ENCODE measurements at places on chromosomes 12 and 14.

GRCh38 chr14:68611599-68611998, 181.3 kb downstream of the ZFP36L1 start:
- no peak for DNase-seq

- DNase-seq: no peak
These were observed 170.0 kb downstream of the ZFP36L1 start for GRCh38 chr14:68622856-68623255.

DNA sequence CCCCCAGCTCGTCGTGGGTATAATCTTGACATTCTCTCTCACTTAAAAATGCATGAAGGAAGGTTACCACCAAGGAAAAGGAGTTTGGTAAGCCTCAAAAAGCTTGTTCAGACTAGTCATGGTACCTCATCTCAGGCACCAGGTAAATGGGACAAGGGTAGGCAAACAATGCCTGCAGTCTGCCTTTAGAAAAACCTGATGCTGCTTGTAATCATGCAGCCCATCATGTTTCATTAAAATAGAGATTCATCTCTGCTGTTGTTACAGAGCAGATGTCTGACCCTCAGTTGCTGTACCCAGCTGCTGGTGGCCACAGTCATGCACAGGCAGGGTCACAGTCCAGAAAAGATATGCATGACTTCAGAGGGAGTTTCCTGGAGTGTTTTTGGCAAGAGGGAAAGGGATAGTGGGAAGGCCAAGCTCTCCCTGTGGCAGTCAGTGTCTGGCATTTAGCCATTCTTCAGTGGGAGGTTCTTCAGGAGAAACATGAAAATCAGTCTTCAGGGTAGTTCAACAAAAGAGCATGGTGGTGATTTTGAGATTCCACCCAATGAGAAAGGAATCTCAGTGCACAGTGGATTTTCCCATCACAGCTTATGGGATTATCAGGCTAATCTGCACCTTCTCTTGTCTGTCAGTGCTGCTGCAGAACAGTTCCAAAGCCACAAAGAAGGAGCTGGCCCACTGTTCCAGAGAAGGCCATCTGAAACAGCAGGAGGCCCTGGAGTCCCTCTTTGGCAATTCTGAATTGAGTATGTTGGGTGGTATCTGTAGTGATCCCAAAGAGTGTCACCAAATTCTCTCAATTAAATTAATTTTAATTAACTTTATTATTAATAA, 202.7 kb upstream of the FRMD6 start:
- DNase-seq: no peak

DNA sequence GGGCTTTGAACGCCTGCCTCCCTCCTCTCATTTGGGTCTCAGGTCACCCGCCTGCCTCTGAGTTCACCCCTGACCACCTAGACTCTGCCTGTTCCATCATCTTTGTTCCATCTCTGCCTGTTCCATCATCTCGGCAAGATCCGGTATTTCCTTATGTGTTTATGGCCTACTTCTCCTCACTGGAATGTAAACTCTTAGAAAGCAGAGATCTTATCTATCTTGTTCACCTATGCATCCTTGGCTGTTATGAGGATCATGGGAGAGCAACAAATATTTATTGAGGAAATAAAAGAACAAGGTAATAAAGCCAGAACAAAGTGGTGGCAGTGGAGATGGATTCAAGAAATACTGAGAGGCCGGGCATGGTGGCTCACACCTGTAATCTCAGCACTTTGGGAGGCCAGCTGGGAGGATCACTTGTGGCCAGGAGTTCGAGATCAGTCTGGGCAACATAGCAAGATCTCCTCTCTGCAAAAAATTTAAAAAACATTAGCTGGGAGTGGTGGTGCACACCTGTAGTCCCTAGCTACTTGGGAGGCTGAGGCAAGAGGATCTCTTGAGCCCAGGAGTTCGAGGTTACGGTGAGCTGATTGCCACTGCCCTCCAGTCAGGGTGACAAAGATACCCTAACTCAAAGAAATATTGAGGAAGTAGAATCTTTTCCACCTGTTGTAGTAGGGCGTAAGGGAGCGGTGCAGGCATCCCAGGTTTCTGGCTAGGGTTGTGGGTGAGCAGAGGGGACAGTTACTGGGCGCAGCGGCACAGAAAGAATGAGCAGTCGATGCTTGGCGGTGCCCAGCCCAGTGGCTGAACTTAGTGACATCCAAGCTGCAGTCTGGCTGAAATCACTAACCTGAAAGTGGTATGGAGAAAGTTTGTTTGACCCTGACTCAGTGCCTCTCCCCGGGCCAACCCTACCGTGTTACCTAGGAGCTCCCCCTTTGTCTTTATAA, 1.7 kb upstream of the KLC1 start:
- no peak for DNase-seq

DNA sequence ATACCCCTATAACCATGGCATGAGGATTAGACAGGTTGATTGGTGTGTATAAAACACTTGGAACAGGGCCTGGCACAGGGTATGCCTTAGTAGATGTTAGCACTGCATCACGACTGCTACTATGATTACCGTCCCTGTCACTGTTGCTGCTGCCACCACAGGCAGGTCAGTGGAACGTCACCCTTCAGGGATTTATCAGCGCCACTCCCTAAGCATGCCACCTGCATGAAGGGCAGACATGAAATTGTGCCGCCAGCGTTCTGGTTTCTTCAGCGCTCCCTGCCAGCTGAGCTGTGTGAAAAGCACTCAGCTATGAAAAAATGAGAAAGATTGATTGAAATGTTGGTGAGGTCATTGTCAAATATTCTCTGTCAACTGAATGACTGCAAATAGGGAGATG, 477.0 kb downstream of the DPF3 start:
- no peak for DNase-seq

- no peak for DNase-seq
These were observed 13.6 kb downstream of the CMKLR1 start for GRCh38 chr12:108325549-108325948.

DNA sequence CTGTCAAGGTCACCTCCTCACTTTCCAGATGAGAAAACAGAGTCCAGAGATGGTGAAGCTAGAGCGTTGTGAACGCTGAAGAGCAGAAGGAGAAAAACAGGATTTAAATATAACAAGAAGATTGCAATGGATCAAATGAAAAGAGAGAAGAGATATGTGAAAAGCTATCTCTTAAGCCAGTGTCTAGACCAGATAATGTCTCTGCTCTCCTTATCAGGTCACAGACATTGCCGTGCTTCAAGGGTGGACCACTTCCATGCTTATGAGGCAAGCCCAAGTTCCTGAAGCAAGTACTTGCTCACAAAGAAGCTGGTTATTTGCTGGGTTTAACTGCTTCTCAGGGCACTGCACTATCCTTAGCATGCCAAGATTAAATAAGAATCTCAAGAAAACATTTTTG, 31.6 kb upstream of the FRS2 start:
- no peak for DNase-seq

DNA sequence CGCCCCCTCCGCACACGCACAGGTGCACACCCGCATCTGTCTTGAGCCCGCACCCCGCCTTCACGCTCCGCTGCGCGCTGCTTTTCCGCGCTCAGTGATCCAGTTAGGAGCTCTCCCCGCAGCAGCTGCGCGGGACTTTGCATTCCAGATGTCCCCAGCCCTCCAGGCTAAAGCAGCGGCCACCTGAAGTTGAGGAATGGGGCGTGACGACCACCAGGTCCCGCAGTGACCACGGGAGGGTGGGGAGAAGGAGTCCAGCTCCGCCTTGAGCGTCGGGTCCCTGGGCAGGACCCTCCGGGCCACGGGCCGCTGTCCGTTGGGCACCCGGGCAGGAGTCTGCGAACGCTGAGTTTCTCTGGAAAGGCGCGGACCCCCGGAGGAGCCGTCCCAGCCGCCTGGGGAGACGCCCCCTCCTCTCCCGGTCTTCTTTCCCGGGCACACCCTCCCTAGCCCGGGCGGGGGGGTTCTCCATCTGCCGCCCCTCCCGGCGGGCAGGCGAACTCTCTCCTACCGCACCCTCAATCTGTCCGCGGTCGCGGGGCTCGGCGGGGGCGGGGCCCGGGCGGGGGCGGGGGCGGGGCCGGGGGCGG, 334 bp upstream of the TMEM132C start:
- no peak for DNase-seq

- no peak for DNase-seq
These were observed 4.8 kb downstream of the RNF34 start for GRCh38 chr12:121404734-121405133.

DNA sequence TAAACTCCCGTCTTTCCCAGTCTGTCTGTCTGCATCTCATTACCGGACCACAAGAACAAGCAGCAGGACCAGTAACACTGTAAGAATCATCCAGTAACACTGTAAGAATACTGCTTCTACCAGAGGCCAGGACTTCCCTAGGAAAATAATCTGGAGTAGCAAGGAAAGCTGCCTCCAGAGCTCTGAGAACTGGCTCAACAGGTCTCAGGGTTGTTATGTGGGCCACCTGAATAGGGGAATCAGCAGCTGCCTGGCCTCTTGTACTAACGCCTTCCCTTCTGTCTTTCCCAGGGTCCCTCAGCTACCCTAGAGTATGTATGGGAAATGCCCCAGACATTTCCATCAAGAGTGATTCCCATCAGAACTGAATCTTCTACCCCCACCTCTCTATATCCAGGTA, 954 bp upstream of the SLC39A2 start:
- DNase-seq: no peak

DNA sequence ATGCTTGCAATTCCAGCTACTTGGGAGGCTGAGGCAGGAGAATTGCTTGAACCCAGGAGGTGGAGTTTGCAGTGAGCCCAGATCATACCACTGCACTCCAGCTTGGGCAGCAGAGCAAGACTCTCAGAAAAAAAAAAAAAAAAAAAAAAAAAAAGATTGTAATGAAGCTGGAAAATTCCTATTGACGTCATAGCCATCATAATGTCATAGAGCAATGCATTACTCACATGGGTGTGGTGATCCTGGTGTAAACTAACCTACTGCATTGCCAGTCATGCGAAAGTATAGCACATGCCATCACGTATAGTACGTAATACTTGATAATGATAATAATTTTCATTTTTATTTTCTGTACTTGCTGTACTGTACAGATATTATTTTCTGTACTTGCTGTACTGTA, 42.7 kb upstream of the NID2 start:
- no peak for DNase-seq

DNA sequence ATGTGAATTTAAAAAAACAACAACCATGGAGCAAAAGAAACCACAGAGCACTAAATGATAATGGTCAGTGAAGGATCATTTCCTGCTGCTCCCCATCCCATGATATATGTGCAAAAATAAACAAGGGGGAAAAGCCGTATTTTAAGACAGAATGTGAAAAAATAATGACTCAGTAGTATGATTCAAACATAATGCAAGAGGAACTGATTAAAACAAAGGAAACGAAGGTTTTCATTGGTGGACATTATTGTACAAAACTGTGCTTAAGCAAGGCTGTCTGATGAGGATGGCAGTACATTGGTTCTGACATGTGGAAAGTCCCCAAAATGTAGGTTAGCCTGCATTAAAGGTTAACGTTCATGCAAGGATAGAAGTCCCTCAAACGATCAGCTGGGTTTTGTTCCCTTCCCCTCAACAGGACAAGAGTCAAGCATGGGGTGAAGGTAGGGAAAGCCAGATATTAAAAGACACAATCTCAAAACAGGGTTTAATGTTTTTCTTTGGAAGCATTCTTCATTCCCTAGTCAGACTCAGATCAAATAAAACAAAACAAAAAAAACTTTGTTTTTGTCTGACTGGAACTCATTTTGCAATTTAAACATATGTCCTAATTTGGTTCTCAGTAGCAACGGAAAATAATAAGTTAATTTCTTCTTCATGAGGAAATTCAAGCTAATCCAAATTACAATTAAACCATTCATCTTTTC, 26.3 kb upstream of the PTGDR start:
- DNase-seq: no peak

DNA sequence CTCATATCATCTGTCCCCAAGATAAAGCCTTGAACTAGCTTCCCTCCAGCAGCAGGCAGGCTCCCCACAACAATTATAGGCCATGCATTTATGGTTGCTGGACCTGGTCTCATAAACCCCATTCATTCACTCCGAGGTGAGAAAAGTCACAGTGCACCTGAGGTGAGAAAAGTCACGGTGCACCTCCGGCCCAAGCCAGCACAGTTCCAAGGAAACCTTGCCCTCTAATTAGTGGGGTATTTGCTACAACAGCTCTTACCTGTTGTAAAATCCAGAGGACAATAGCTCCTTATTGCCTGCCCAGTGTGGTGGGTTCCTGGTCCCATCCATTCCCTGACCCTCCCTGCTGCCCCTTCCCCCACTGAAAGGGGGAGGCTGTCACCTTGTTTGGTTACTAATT, 65.6 kb downstream of the FBXL14 start:
- DNase-seq: no peak

DNA sequence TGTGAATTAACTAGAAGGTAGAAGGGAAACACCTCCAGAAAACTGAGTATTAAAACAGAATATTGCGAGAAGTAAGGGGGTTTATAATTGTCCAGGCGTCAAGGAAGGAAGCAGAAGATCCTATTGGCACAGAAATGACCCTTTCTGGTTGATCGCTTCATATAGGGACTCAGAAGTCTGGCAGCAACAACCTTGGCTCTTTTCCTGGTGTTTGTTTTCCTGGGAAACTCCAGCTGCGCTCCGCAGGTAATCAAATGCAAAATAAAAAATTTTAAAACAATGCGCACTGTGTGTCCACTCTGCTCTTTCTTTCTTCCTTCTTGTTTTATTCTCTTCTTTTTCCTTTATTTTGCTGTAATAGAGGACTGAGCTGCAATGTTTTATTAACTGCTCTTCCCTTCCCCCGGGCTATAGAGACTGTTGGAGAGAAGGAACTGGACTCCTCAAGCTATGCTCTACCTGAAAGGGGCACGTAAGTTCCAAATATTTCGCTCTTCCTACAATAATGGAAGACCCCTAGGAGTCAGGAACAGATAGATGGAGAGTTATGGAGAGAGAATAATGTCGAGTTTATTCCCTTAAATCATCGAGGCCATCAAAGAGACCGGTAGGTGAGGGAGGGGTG, 737 bp downstream of the SPX start:
- no peak for DNase-seq

DNA sequence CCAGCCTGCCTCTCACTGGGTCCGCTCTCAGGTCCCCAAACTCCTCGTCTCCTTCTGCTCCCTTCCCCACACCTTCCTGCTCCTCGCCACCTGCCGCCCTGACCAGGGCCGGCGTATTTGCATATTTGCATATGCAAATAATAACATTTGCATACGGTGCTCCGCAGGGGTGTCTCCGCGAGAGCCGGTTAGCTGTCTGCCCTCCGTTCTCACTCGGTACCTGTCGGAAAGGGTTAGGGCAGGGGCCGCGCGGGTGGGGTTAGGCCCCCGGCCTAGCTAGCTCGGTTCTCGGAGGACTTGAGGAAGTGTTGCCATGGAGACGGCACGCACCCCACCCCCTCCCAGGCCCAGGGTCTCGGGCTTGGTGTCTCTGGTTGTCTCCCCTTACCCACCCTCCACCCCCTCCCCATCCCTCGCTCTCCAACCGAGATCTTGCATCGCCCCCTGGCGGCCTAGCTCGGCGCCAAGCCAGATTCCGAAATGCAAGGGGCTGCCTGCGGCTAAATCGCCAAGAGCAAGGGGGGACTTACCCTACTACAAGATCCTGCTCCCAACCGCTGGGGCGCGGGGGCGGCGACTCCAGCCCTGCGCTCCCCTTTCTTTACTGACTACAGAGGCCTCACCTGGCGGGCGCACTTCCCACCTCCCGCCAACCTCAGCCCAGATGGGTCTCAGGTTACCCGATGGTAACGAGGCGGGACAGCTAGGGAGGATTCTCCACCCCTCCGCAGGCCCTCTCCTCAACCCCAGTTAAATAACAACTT, 8.1 kb downstream of the STAC3 start:
- DNase-seq: peak; percentile 77
